ENCODE measurements at places on chromosomes 12 and 14.

- no peak for DNase-seq
Observed at GRCh38 chr12:109612975-109613502, 39.4 kb downstream of the MVK start.

DNA sequence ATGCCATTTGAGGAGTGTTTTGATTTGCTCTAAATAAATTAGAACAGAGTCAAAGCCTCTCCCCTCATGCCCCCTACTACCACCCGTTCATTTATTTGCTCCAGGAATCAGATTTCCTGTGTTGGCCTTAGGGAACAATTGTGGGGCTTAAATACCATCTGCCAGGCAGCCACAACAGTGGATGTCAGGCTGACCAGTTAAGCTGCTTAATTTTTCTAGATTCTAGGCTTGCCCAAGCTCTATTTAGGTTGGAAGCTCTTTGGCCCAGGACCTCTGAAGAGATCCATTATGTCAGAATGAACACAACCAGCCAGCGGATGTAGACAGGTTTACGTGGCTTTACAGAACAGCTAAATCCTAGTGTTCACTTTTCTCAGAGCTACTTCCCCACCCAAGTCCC, 1.0 kb upstream of the TIMELESS start:
- DNase-seq, result no peak

- DNase-seq, result no peak
Observed at GRCh38 chr12:92029902-92030586, 115.6 kb downstream of the BTG1 start.

- DNase-seq, result no peak
Observed at GRCh38 chr12:116135209-116135930, 142.1 kb downstream of the MED13L start.

- DNase-seq, result no peak
Observed at GRCh38 chr12:32000373-32001005, 41.3 kb downstream of the RESF1 start.

DNA sequence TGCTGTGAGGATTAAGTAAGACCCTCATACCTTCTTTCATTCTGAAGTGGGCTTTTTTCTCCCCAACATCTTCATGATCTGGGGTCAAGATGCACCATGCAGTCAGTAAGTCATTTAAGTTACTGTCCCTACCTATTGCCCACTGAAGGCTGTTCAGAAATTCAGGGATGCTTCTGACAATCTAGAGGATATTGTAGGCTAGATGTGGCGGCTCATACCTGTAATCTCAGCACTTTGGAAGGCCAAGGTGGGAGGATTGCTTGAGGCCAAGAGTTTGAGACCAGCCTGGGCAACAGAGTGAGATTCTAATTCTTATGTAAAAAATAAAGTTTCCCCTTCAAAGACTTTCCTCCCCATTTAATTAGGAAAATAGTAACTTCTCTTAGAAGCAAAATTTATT, 28.7 kb downstream of the PHETA1 start:
- no peak for DNase-seq

DNA sequence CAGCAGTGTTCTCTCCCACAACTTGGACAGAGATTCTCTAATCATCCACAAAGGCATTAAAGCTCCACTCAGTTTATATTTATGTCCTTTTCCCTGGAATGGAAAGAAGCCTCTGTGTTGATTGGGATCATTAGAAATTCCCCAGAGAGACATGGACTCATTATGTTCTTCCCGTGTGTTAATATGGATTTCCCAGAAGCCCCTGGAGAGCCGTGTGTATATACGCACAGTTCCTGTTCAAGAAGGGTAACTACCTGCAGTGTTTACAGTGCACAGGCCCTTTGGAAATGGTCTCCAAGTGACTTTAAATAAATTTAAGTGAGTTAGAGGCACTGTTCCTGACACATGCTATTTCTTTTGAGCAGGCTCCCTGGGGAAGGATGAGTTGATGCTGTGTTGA, 428.0 kb upstream of the TMTC1 start:
- no peak for DNase-seq

GRCh38 chr14:91897106-91897701, 29.9 kb upstream of the TC2N start:
- no peak for DNase-seq

DNA sequence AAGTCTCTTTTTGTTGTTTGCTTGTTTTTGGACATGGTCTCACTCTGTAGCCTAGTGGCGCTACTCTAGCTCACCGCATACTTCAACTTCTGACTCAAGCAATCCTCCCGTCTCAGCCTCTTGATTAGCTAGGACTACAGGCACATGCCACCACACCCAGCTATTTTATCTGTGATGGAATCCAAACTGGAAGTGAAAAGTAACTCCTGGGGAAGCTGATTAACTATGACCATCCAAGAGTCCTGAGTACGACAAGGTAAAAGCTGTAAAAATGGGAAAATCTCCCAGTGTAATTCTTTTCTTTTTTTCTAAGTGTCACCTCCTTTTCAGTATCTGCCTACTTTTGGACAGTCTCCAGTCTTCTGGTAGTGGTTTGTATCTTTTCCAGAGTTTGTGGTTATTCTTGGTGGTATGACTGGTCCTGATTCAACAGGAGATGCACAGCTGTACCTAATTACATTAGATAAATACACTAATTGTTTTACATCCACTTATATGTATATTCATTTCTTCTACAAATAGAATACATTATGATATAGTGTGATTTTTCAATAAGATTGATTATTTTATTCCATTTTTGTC, 97.8 kb downstream of the SLC6A15 start:
- no peak for DNase-seq

- DNase-seq, result no peak
Observed at GRCh38 chr14:25933731-25934130, 664.1 kb downstream of the NOVA1 start.

GRCh38 chr12:111268738-111269572, 99.9 kb downstream of the PHETA1 start:
- no peak for DNase-seq

GRCh38 chr14:95307402-95308041, 12.2 kb downstream of the CLMN start:
- DNase-seq, result no peak

DNA sequence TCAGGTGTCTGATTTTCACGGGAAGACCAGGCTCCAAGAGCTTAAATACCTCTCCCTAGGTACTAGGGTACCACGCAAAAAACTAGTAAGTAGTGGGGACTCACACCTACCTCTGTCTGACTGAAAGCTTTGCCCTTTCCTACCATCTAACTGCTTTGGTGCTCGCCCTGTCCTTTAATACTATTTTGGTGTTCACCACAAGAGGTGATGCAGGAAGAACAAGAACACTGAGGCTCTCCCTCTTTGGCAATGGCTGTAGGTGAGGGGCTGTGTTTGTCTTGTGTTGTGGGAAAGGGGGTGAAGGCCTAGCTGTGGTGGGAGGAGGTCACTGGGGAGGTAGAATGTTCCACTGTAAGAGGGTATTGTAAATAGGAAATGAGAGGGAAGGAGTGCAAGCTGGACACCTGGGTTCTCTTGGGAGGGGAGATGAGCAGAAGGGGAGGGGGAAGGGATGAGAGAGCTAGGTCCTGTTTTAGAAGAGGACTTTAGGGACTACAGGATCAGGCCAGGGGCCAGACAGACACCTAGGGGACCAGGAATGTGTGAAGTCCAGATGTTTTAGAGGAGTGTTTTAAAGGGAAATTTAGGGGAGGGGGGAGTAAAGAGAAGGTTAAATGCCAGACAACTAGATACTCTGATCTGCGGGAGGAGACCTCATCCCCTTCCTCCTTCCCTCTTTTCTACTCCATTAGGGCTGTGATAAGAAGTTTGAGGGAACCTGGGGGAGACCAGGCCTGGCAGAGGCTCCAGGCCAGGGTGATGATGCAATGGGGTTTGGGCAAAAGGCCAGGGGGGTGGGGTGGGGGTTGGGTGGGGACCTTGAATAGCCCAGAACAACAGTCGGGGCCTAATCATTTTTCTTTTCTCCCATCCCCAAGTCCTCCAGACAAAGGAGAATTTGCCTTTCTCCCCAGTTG, 2.1 kb downstream of the ITGA5 start:
- DNase-seq, result no peak

- no peak for DNase-seq
Observed at GRCh38 chr12:89179245-89179644, 173.1 kb downstream of the DUSP6 start.

GRCh38 chr12:43891856-43892574, 56.1 kb downstream of the TMEM117 start:
- no peak for DNase-seq

- no peak for DNase-seq
Observed at GRCh38 chr14:58557242-58557641, 80.5 kb upstream of the DACT1 start.

GRCh38 chr14:69320581-69321365, 60.8 kb downstream of the GALNT16 start:
- no peak for DNase-seq

GRCh38 chr14:105505101-105505500, 14.1 kb downstream of the TEDC1 start:
- no peak for DNase-seq

DNA sequence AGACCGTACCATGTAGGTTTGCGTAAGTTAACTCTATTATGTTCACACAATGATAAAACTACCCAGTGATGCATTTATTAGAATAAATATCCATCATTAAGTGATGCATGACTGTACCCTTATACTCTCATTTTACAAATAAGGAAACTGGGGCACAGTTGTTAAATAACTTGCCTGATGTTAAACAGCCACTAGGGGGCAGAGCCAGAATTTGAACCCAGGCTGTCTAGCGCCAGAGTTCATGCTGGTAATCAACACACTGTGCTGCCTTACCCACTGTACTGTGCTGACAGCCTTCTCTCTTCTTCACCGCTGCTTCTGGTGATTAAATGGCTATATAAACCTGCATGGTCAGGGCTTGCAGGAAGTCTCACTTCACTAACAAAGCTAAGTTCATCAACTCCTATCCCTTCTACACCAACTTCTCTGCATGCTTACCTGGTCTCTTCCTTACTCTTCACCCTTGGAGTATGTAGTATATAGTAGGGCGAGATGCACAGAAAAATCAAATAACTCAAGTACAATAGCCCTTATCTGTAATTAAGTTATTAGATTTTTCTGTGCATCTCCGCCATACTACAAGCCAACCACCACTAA, 43.6 kb upstream of the APPL2 start:
- DNase-seq, result peak; percentile 17

DNA sequence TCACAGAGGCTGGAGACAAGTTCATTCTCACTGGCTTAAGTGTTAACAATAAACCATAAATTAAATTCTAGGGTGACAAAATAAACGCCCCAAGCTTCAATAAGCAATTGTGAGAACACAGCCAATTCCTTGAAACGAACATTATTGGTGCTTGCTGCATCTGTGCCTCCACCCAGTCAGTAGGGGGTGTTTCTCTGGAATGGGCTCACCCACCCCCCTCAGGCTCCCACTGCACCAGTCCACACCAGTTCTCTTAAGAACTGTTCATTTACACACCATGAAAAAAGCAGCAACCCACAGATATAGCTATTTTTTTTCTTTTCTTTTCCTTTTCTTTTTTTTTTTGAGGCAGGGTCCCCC, 34.7 kb downstream of the CDC42BPB start:
- no peak for DNase-seq

GRCh38 chr12:11953523-11953922, 117.2 kb upstream of the BCL2L14 start:
- DNase-seq, result no peak

- DNase-seq, result no peak
Observed at GRCh38 chr14:29462772-29463171, 464.9 kb downstream of the PRKD1 start.

- DNase-seq, result peak; percentile 78
Observed at GRCh38 chr14:68782091-68782981, 10.5 kb downstream of the ZFP36L1 start.

DNA sequence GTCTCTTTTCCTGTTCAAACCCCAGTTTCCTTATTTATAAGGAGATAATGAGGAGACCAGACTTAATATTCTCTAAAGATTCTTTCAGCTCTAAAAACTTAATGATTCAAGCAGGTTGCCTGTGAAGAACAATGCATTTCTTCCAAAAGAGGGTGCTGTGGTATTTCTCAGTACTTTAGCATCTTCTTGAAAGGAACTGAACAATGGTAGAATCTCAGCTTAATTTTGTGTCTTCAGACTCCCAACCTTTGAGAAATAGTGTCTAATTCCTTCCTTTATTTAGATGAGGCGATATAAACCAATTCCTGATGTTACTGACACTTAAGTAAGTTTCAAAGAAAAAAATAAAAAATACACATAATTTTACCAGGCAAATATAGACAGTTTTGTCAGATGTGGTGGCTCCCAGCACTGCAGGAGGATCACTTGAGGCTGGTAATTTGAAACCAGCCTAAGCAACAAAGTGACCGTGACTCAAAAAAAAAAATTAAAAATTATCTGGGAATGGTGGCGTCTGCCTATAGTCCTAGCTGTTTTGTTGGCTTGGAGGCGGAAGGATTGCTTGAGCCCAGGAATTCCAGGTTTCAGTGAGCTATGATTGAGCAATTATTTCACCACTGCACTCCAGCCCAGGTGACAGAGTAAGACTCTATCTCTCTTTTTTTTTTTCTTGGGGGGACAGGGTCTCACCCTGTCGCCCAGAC, 76.9 kb upstream of the PSMA6 start:
- DNase-seq, result no peak

GRCh38 chr14:51094282-51094821, 553 bp downstream of the TRIM9 start:
- no peak for DNase-seq

All from T-helper 2 cell treated with Interferon-gamma antibody and Interleukin-4, amounts not matched to agents 5 μg/mL and 100 μg/mL, for 36 hours (primary cell).